ENCODE measurements at places on chromosomes 4 and X.
A peak's percentile ranks its signal among the peaks of the same experiment; 100 is the strongest.

- DNase-seq: peak; percentile 35
These were observed 427.4 kb upstream of the DIPK2B start for GRCh38 chrX:45628041-45628440.

DNA sequence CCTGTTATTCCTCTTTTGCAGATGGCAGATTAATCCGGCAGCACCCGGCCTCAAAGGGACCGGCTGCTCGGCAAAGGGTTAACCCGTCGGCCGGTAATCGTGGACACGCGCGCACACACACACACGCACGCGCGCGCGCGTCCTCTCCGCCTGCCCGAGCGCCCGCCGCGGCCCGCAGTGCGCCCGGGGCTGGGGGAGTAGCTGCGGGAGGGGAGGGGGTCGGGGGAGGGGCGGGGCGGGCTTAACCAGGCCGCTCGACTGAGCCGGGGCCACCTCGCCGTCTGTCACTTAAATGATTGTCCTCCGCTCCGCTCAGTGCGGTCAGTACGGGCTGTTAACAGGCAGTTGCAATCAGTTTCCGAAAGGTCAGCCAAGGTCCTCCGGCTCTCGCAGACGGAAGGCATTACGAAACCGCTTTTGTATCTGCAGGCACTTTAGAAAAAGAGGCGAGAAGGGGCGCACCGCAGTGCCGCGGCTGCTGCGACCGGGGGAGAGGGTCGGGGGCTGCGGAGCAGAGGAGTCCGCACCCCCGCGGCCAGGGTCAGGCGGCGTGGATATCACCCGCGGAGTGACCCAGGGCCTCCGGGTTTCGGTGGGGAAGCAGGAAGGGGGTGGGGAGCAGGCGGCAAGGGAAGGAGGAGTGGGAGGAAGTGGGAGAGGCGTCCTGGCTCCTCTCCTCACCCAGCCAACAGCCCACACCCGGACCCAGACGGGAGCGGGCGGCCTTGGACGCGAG lies 57.3 kb upstream of the BCOR start:
- peak; percentile 52 for DNase-seq

GRCh38 chrX:126701380-126701779 lies 118.1 kb upstream of the PRR32 start:
- DNase-seq: no peak

DNA sequence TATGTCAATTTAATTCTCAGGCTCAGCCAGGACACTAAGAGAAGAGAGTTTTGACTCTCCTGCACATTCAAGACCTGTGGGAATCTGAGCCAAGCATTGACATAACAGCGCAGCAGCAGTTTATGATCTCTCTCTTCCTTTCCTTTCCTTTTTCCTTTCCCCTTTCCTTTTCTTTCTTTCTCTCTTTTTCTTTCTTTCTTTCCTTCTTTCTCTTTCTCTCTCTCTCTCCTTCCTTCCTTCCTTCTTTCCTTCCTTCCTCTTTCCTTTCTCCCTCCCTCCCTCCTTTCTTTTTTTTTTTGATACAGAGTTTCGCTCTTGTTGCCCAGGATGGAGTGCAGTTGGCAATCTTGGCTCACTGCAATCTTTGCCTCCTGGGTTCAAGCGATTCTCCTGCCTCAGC lies 21.6 kb downstream of the SAT1 start:
- DNase-seq: no peak

- peak; percentile 86 for DNase-seq
These were observed 34.1 kb upstream of the GAB1 start for GRCh38 chr4:143302536-143302935.

- DNase-seq: no peak
These were observed 149.4 kb downstream of the KDR start for GRCh38 chr4:54976031-54976430.

- DNase-seq: no peak
These were observed 44.5 kb upstream of the BLTP1 start for GRCh38 chr4:122107680-122108079.

DNA sequence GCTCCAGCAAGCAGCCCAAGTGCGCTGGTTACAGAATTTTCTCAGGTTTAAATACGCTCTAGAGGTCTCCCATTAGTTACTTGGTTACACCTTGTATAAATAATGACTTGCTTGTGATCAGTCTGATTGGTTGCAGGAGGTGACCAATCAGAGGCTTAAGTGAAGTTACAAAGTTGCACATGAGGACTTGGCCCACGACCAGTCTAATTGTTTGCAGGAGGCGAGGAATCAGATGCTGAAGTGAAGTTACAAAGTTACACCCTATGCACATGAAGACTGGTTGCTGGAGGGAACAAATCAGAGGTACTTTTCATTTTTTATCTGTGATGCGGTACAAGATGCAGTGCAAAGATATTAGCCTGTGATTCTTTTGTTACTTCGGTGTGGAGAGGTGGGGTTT lies 80.7 kb downstream of the UBE2NL start:
- no peak for DNase-seq

DNA sequence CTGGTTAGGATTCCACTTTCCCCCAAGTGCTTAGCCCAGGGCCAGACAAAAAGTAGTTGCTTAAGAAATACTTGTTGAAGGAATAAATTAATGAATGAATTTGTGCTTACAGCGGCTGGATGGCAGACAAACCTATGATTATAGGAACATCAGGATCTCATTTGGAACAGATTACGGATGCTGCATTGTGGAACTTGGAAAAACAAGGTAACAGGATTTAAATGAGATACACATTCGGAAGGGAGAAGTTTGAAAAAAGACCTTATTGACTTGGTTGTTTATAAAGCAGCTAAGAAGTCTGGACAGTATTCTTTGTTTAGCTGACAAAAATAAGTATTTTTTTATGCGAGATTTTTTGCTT lies 572 bp downstream of the EXOSC9 start:
- no peak for DNase-seq

DNA sequence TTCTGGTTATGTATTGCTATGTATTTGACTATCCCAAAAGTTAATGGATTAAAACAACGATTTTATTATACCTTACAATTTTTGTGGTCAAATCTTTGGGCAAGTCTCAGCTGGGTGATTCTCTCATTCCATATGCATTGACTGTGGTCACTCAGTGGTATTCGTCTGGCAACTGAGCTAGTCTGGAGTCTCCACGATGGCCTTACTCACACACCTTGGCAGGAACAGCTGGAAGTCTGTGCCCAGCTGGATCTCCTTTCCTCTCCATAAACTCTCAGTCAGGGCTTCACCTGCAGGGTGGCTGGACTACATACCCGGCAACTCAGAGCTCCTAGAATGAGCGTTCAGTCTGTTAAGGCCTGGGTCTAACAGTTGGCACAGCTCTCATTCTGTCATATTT lies 141.1 kb upstream of the WDFY3 start:
- DNase-seq: no peak

All from fibroblast of mammary gland (primary cell).